ENCODE measurements at places on chromosomes 4 and X. TPM values are rescaled to one million over a fixed set of nuclear protein-coding genes. Genes with fewer than 3 reads are reported as not detected.

GRCh38 chrX:24601858-24602257 is 45.3 kb downstream of the PCYT1B start:
- H3K27ac ChIP-seq: no peak overlapping the region
- H3K36me3 ChIP-seq: no peaks in the 10 kb centered on the region
- no peaks in the 10 kb centered on the region for H3K4me1 ChIP-seq
- peaks cover 7% of the 10 kb centered on the region for H3K27me3 ChIP-seq
- no peak overlapping the region for H3K4me3 ChIP-seq

DNA sequence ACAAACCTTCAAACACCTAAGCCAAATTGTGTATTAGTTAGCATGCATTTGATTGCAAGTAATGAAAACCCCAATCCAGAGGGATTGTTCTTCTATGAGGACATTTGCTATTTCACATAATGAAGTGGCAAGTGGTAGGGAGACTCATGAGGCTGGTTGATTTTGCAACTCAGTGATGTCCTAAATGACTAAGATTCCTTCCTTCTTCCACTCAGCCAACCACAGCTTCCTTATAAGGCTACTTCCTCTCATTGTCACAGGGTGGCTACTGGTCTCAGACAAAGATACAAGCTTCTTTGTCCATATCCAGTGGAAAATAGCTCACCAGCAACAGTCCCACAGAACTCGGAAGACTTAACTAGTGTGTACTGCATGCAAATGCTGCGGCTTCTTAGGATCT is 5.3 kb upstream of the OTC start:
- no peaks in the 10 kb centered on the region for H3K4me1 ChIP-seq
- no peak overlapping the region for H3K4me3 ChIP-seq
- H3K36me3 ChIP-seq: no peaks in the 10 kb centered on the region

DNA sequence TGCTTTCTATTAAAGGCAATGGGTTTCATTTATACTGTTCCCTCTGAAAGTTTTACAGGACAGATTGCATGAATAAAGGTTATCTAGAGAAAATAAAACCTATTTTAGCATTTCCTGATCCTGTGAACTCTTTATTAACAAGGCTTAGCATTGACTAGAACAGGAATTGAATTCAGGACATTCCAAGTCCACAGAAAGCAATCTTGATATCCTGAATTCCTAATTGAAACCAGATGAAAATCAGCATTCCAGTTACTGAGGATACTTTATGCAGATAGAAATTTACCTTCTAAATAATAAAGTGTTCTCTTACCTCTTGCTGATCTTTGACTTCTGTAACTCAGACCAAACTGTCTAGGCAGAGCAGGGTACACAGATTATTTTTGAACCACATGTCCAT is 151.4 kb downstream of the ZNF518B start:
- no peaks in the 10 kb centered on the region for H3K36me3 ChIP-seq
- H3K27ac ChIP-seq: no peak overlapping the region
- no peak overlapping the region for H3K4me3 ChIP-seq
- DNase-seq: no peak
- H3K4me1 ChIP-seq: no peaks in the 10 kb centered on the region

DNA sequence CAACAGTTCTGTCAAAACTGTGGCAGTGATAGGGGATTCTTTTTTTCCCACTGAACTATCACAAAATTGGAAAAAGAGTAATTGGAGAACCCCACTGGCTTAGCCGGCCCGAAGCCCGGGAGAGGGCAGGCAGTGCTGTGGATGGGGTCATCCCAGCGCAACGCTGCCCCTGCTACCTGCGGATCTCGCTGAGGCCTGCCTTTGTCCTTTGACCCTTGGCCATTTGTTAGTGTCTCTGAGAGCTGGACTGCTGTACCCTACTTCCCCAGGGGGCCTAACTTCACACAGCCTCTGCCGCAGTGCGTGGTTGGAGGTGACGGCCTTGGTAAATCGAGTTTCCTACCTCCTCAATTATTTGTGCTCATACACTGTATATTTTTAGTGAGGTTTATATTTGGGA is 43.0 kb upstream of the MSANTD1 start:
- no peak overlapping the region for H3K4me3 ChIP-seq
- H3K36me3 ChIP-seq: peaks cover 61% of the 10 kb centered on the region
- no peak overlapping the region for H3K27ac ChIP-seq
- DNase-seq: no peak

DNA sequence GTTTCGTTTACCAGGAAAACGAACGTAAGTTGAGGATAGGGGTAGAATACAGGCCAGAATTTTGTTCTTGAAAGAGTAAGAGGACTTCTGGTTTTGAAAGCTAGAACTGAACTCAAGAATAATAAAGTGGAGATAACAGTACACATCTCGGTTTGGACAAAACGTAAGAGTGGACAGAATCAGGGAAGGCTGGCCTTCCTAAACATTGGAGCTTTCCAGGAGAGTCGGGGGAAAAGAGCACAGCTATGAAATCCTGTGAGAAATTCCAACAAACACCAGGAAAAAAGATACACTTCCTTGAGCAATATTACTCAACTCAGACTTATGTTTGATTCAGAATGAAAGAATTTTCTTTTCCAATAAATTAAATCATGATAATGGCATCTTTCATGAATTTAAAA is 1.2 kb downstream of the CTSO start:
- no peaks in the 10 kb centered on the region for H3K36me3 ChIP-seq
- peaks cover 17% of the 10 kb centered on the region for H3K4me1 ChIP-seq
- H3K27ac ChIP-seq: no peak overlapping the region
- peaks cover 6% of the 10 kb centered on the region for H3K27me3 ChIP-seq
- DNase-seq: no peak

GRCh38 chr4:140856621-140857062 is 100.5 kb upstream of the TBC1D9 start:
- H3K4me1 ChIP-seq: no peaks in the 10 kb centered on the region
- no peak overlapping the region for H3K4me3 ChIP-seq
- H3K27me3 ChIP-seq: peaks cover 10% of the 10 kb centered on the region
- DNase-seq: no peak

- no peak for DNase-seq
- H3K27ac ChIP-seq: no peak overlapping the region
- H3K4me1 ChIP-seq: no peaks in the 10 kb centered on the region
- H3K27me3 ChIP-seq: no peaks in the 10 kb centered on the region
- H3K36me3 ChIP-seq: no peaks in the 10 kb centered on the region
Observed at GRCh38 chrX:118025226-118025625, 91.4 kb downstream of the KLHL13 start.

GRCh38 chrX:151821226-151821625 is 86.7 kb downstream of the CNGA2 start:
- H3K4me3 ChIP-seq: no peak overlapping the region
- H3K36me3 ChIP-seq: no peaks in the 10 kb centered on the region
- no peaks in the 10 kb centered on the region for H3K27me3 ChIP-seq
- H3K27ac ChIP-seq: no peak overlapping the region
- DNase-seq: no peak

DNA sequence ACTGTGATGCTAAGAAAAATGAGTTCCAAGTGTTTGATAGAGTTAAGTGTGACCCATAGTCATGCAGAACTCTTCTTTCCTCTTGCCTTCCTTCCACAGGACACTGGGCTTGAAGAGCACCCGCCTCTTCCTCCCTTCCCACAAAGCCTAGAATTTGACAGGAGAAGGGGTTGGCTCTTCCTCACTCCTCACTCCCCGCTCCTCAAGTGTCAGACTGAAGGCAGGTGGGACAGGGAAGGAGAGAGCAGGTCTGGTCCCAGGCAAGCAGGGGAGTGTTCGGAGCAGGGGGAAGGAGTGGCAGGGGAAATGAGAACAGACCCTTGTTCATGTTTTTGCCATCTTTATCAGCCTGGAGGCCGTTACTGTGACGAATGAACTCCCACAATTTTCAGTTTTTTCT is 10.7 kb downstream of the MAGED2 start:
- H3K4me3 ChIP-seq: no peak overlapping the region
- peaks cover 22% of the 10 kb centered on the region for H3K36me3 ChIP-seq
- H3K27ac ChIP-seq: no peak overlapping the region
- H3K27me3 ChIP-seq: no peaks in the 10 kb centered on the region

DNA sequence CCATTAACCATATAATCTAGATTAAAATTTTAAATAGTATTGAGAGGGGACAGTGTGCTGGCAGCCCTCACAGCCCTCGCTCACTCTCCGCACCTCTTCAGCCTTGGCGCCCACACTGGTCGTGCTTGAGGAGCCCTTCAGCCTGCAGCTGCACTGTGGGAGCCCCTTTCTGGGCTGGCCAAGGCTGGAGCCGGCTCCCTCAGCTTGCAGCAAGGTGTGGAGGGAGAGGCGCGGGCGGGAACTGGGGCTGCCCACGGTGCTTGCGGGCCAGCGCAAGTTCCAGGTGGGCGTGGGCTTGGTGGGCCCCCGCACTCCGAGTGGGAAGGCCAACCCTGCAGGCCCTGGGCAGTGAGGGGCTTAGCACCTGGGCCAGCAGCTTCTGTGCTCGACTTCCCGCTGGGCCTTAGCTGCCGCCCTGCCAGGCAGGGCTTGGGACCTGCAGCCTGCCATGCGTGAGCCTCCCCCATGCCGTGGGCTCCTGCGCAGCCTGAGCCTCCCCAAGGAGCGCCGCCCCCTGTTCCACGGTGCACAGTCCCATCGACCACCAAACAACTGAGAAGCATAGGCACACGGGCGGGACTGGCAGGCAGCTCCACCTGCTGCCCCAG is 32.8 kb upstream of the CFAP299 start:
- no peaks in the 10 kb centered on the region for H3K36me3 ChIP-seq
- H3K27me3 ChIP-seq: peaks cover 10% of the 10 kb centered on the region
- H3K4me3 ChIP-seq: no peak overlapping the region
- DNase-seq: no peak
- no peaks in the 10 kb centered on the region for H3K4me1 ChIP-seq

- no peak overlapping the region for H3K27ac ChIP-seq
- no peaks in the 10 kb centered on the region for H3K36me3 ChIP-seq
- no peak overlapping the region for H3K4me3 ChIP-seq
- no peaks in the 10 kb centered on the region for H3K27me3 ChIP-seq
- no peaks in the 10 kb centered on the region for H3K4me1 ChIP-seq
Observed at GRCh38 chr4:188624370-188624769, 485.1 kb downstream of the TRIML1 start.

- H3K27me3 ChIP-seq: no peaks in the 10 kb centered on the region
- peak; percentile 38 for DNase-seq
- H3K4me1 ChIP-seq: peaks cover 24% of the 10 kb centered on the region
- H3K36me3 ChIP-seq: peaks cover 45% of the 10 kb centered on the region
- H3K27ac ChIP-seq: peak overlapping the region; percentile 80
Observed at GRCh38 chrX:9677098-9677739, 88.4 kb downstream of the GPR143 start.

GRCh38 chrX:132883358-132883915 is 75.0 kb downstream of the HS6ST2 start:
- H3K4me3 ChIP-seq: no peak overlapping the region
- H3K36me3 ChIP-seq: no peaks in the 10 kb centered on the region
- no peak for DNase-seq
- H3K4me1 ChIP-seq: no peaks in the 10 kb centered on the region
- peaks cover 5% of the 10 kb centered on the region for H3K27me3 ChIP-seq

DNA sequence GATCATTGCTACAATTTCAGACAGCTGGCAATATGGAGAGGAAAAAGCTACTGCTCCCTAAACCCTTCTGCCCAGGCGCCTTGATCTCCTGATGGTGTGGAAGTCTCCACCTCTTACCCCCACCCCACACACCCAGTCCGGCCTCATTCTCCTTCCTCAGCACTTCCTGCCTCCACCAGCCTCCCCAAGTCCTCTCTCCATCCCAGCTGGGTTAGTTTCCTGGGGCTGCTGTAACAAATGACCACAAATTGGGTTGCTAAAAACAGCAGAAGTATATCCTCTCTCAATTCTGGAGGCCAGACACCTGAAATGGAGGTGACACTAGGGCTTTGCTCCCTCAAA is 1.1 kb upstream of the CCNQ start:
- peaks cover 57% of the 10 kb centered on the region for H3K4me1 ChIP-seq
- H3K36me3 ChIP-seq: peaks cover 8% of the 10 kb centered on the region
- H3K27ac ChIP-seq: peak overlapping the region; percentile 91
- DNase-seq: peak; percentile 12

GRCh38 chr4:124757126-124757525 is 44.6 kb upstream of the ANKRD50 start:
- no peak for DNase-seq
- no peaks in the 10 kb centered on the region for H3K36me3 ChIP-seq
- no peaks in the 10 kb centered on the region for H3K4me1 ChIP-seq
- no peak overlapping the region for H3K27ac ChIP-seq
- no peaks in the 10 kb centered on the region for H3K27me3 ChIP-seq
- no peak overlapping the region for H3K4me3 ChIP-seq

GRCh38 chr4:147597561-147597960 is 19.6 kb upstream of the TMEM184C start:
- no peak for DNase-seq
- no peak overlapping the region for H3K4me3 ChIP-seq
- H3K36me3 ChIP-seq: no peaks in the 10 kb centered on the region
- peaks cover 8% of the 10 kb centered on the region for H3K27me3 ChIP-seq
- peaks cover 3% of the 10 kb centered on the region for H3K4me1 ChIP-seq

Gene PRKG2
- 0.25 TPM for total RNA-seq

Gene MAGEA2B
- not detected for total RNA-seq

Gene PRRG1
- not detected for total RNA-seq

Gene SGMS2
- 0.46 TPM for total RNA-seq

Gene PALLD
- 2.4 TPM for total RNA-seq
